COR-L47 (cell line): ENCODE measurements at places on chromosomes 3 and 15.

DNA sequence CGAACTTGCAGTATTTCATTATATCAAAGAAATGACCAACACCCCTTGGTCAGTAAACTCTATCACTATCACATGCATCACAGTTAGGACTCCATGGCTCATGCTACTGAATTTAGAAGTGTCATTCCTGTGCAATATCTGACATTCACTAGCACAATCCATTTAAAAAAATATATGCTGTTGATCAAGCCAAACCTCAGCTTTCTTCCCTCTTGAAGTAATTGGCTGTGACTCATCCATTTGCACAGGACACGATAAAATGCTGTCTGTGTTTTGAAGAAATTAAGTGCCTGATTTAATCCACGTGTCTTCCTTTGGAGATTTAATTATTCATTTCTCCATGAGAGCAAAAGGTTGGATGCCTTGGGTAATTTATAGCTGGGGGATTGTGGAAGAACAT lies 38.9 kb downstream of the CPNE4 start:
- no peak for DNase-seq

- peak; percentile 52 for DNase-seq
Measured at GRCh38 chr3:132535575-132536441, 61.3 kb upstream of the ACKR4 start.

DNA sequence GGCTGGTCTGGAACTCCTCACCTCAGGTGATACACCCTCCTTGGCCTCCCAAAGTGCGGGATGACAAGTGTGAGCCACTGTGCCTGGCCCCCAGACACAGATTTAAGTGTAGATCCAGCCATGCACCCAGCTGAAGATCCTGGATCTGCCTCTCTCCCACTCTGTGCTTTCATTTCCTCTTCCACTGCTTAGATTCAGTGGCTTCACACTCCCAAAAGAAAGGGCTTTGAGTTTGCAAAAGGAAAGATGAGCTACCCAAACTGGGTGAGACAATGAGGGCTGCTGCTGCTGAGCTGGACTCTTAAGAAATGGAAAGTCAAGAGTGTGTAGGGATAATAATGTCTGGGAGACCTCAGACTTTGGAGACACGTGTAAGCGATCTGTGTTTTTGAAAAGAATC lies 45.5 kb downstream of the ISG20 start:
- no peak for DNase-seq

GRCh38 chr15:33551860-33552259 lies 241.1 kb downstream of the RYR3 start:
- no peak for DNase-seq

GRCh38 chr15:59918994-59919951 lies 84.8 kb upstream of the FOXB1 start:
- no peak for DNase-seq

DNA sequence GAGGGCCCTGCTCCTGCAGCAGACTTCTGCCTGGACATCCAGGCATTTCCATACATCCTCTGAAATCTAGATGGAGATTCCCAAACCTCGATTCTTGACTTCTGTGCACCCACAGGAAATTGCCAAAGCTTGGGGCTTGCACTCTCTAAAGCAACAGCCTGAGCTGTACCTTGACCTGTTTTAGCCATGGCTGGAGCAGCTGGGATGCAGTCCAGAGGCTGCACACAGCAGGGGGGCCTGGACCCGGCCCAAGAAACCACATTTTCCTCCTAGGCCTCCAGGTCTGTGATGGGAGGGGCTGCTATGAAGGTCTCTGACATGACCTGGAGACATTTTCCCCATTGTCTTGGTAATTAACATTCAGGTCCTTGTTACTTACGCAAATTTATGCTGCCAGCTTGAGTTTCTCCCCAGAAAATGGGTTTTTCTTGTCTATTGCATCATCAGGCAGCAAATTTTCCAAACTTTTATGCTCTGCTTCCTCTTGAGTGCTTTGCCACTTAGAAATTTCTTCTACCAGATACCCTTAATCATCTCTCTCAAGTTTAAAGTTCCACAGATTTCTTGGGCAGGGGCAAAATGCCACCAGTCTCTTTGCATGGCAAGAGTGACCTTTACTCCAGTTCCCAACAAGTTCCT lies 11.8 kb upstream of the MYO5A start:
- no peak for DNase-seq

DNA sequence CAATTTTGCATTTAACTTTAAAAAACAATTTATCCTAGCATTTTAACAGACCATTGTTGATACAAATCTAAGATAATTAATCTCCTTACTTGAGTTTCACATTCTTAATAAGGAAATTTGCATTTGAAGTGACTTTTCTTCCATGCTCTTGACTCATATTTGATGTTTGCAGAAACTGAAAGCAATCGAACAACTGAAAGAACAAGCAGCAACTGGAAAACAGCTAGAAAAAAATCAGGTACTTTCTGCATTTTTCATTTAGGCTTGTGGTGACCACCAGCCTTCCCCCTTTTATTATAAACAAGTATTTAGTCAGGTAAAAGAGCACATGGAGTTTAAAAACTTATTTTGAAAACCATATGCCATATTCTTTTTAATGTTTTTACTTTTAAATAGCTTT lies 20.1 kb upstream of the SELENOT start:
- no peak for DNase-seq

DNA sequence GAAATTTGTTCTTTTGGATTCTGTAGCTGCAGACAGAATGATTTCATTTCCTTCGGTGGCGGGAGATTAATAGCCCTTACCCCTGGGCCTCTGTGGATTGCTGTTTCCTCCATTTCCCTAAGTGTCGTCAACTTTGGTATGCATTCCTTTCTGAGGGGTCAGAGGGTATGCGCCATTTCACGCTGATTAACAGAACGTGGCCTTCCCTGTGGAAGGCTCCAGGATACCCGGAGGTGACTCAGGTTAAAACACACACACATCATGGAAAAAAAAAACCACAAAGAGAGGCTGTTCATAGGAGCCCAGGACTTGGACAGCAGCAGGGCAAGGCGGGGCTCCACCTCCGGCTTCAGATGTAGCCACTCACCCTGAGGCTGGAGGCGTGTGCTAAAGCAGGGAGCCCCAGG lies 51.9 kb downstream of the EPHB1 start:
- DNase-seq: no peak

DNA sequence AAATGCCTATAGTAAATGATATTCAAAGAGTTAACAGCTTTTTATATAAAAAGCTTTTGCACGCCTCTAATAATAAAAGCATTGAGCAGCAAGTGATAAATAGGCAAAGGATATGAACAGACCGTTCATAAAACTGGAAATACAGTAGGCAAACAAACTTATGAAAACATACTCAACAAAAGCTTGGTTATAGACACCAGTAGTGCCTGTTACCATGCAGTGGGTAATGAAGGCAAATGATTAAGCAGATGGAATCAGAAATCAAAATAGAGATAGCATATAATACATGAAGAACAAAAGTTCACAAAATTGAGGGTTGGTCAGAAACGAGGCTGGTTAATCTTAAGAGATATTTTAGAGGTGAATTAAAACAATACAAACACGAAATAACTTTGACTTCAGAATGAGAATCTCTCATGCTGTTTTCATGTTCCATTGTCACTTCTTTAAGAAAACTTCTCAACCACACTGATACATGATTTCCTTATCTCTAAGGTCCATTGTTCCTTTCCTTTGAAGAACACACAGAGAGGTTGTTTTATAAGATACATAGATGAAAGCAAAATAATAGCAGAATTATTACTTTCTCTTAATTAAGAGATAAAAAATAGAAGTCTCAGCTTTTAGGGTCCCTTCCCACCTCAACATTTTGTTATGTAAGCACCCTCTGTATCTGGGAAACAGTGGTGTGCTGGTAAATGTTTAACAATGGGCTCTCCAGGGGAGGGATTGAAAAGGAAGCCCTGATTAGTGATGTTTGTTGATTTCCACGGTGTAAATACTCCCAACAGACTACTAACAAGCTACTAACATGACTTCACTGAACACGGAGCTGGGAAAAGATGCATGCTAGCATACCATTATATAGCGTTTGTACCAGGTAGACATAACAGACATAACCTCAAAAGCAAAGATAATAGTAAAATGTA lies 12.6 kb downstream of the RASGRP1 start:
- no peak for DNase-seq

DNA sequence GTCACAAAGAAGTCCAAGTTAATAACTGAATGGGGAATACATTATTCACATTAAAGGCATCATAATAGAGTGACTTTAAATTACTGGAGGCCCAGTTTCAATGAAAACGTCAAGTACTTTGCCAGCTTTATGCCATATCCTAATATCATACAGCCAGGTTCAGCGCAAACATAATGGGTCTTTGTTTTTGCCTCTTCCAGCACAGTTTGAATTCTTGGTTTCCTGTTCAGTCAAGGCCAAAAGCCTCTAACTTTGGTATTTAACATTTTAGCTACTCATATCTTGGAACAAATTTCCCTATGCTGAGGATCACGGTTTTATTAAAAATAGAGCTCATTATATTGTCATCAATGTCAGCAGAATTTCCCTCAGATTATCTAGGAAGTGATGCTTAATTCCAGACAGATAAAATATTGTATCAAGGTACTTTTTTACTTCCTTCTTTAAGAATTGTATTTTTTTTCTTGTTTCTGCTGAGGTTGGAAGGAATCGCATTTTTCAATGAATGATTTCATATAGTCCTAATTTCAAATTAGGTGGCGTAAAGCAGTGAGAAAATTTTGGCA lies 269.2 kb downstream of the THRB start:
- DNase-seq: no peak

DNA sequence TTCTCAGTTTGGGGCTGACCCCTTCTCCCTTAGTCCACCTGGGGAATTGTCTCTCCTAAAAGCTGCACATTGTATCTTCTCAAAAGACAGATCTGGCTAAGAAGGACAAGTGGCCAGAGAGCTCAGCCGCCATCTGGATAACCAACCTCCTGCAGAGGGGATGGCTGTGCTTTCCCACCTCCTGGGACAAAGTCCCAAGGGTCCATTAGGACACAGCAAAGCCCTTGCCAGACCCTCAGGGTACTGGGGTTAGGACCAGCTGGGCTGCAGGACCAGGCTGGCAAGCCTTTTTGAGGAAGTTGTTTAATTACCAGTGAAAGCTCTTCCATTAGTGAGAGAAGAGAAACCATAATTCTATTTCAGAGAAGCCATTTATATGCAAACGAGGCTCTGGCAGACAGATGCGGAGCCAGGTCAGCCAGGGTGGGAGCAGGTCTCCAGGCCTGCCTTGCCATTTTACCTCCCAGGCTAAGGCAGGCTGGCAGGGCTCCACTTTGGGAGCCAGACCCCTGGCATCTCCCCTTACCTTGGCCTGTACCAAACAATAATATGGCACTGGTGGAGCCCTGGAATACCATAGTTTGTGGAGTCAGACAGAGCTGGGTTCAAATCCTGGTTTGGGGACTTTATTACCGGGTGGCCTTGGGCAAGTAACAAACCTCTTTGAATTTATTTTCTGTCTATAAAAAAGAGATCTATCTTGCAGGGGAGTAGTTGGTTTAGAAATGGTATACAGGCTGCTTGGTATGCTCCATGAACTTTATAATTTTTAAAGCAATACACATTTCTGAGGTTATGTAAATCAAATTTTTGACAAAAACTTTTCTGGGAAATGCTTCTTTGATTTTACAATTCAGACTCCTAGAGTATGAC lies 17.9 kb downstream of the SHF start:
- DNase-seq: no peak

DNA sequence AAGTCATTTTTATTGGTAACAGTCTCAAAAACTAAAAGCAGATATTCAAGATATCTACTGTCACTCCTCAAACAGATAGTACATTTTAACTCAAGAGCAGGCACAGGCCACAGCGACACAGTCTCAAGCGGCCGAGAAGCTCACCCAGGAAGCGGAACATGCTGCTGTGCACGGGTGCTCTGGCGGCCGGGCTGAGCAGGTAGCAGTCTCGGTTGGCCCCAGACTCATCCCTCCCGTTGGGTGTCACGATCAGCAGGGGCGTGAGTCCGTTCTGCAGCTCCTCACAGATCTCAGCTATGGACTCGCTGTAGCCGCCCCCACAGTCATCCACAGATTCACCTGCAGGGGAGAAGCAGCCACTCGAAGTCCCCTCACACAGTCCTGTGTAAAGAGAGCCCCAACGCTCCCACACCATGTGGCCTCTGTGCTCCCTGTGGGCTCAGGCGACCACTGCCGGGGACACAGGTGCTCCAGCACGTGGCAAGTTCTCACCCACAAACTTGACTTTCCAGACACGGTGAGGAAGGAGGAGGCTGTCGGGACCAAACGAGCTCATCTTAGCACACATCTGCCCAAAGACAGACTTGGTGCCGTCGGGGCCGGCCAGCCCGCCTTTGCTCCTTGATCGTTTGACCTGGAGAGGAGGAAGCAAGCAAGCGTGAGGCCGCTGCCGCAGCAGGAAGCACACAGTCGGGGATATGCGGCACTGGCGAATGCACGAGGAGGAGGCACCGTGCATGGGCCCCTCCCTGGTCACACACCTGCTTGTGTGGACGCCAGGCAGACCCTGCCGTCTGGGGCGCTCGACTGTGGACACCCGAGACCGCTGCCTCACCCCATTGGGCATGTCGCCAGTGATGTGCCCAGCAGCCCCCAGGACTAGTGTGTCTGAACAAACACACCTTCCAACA lies 17.7 kb upstream of the OCA2 start:
- DNase-seq: no peak

DNA sequence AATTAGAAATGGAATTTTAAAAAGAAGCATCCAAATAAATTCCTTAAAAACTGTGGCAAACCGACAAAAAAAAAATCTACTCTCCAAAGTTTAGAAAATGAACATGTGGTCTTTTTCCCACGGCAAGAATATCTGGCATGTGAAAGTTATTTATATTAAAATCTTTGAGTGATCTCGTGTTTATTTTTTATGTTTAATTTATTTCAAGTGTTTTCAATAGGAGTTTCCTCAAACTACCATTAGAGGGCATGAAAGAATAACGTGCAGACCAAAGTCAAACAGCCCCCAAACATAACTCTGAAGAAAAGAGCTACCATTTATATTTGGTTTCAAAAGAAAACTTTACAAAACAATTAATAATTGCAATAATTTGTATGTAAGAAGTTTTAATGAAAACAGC lies 286.4 kb downstream of the ZIC4 start:
- DNase-seq: peak; percentile 38

DNA sequence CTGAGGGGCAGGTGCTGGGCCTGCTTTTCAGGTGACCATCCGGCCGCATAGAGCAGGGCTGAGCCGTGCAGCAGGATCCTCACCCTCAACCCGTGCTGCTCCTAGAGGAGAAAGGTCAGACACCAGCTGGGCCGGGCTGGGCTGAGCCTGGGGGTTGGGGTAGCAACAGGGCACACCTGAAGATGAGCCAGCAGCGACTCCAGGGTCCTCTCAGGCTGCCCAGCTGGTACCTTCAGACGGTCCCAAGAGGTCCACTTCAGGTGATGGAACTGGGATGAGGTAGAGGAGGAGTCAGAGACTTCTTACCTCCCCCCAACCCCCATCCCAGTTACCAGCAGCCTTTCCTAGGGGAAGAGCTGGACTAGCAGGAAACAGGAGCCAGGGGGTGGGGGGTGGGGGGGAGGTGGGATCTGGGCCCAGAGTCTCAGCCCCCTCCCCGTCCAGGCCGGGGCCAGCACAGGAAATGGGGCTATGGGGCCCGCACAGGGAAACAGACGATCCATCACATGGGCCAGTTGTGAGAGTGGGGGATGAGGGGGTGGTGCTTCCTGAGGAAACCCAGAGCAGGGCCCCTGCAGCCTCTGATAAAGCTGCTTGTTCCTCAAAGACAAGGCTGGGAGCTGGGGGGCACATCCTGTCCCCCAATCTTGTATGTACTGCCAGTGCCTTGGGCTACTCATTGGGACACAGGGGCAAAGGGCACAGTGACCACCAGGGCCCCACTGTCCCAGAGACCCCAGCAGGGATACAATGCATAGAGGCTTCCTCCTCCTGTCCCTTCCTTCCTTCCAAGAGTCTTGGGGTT lies 3.0 kb downstream of the INKA1 start:
- DNase-seq: no peak
